ENCODE measurements at places on chromosomes 16 and 17. TPM values are rescaled to one million over a fixed set of nuclear protein-coding genes. Genes with fewer than 3 reads are reported as not detected.

The PLLP gene
- total RNA-seq, result 3.9 TPM

The RNF43 gene
- 3.1 TPM for total RNA-seq

The CRK gene
- 60.6 TPM for total RNA-seq

The CXCL16 gene
- 30.7 TPM for total RNA-seq

The PRSS22 gene
- 3.2 TPM for total RNA-seq

The ACSM5 gene
- 0.92 TPM for total RNA-seq

The RAB40B gene
- total RNA-seq, result 23.7 TPM

The NPIPA3 gene
- 4.8 TPM for total RNA-seq

GRCh38 chr16:57801098-57801808, 1.0 kb downstream of the KIFC3 start:
- no peaks in the 10 kb centered on the region for H3K36me3 ChIP-seq
- DNase-seq, result no peak
- H3K4me1 ChIP-seq, result peaks cover 11% of the 10 kb centered on the region
- H3K4me3 ChIP-seq, result peak overlapping the region; percentile 47
- H3K27me3 ChIP-seq, result no peaks in the 10 kb centered on the region

DNA sequence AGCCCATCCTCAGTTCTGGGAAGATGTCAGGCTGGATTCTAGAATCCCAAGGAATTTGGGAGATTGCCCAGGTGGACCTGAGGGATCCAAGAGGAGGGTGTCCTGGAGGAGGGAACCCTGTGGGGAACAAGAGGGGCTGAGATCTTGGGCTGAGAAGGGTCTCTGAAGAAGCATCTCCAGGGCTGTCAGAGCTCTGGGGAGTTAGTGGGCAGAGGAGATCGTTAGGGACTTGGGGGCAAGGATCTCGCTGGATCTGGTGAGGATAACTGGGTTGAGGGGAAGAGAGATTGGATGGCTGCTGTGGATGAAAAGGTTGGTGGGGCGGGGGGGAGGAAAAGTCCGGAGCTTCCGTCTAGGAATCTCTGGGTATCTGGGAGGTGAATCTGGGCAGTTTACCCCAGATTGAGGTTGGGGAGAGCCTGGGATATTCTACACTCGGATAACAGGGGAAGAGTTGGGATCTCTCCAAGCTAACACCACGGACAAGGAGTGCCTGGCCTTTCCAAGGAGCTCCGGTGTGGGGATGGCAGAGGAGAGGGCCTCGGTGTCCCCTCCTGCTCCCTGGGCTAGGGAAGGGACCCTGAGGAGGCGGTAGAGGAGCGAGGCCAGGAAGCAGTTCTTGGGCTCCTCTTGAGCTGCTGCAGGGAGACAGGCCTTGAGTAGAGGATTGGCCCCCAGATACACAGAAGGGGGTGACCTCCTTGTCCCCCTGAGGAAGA, 1.7 kb downstream of the FBXL19 start:
- H3K4me3 ChIP-seq, result no peak overlapping the region
- H3K36me3 ChIP-seq, result no peaks in the 10 kb centered on the region
- H3K27me3 ChIP-seq, result no peaks in the 10 kb centered on the region
- peak; percentile 38 for DNase-seq
- H3K27ac ChIP-seq, result no peak overlapping the region

DNA sequence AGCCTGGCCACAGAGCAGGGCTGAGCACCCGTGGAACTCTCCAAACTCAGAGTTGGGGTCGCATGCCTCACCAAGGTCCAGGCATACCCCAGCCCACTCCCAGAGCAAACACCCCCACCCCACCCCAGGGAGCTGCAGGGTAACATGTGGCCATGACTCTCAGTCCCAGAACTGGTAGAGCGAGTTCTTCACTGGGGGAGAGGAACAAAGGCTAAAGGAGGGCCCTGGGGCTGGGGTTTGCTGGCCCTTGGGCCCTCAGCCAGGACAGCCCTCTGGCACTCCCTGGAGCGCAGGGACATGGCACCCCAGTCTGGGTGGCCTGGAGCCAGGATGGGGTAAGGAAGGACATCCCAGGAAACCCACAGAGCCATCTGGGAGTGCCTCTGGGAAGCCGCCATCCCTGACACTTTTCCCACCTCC, 4.2 kb downstream of the HID1 start:
- no peak for DNase-seq
- no peaks in the 10 kb centered on the region for H3K27me3 ChIP-seq
- peaks cover 7% of the 10 kb centered on the region for H3K4me1 ChIP-seq
- no peaks in the 10 kb centered on the region for H3K36me3 ChIP-seq
- H3K4me3 ChIP-seq, result no peak overlapping the region
- H3K27ac ChIP-seq, result no peak overlapping the region

DNA sequence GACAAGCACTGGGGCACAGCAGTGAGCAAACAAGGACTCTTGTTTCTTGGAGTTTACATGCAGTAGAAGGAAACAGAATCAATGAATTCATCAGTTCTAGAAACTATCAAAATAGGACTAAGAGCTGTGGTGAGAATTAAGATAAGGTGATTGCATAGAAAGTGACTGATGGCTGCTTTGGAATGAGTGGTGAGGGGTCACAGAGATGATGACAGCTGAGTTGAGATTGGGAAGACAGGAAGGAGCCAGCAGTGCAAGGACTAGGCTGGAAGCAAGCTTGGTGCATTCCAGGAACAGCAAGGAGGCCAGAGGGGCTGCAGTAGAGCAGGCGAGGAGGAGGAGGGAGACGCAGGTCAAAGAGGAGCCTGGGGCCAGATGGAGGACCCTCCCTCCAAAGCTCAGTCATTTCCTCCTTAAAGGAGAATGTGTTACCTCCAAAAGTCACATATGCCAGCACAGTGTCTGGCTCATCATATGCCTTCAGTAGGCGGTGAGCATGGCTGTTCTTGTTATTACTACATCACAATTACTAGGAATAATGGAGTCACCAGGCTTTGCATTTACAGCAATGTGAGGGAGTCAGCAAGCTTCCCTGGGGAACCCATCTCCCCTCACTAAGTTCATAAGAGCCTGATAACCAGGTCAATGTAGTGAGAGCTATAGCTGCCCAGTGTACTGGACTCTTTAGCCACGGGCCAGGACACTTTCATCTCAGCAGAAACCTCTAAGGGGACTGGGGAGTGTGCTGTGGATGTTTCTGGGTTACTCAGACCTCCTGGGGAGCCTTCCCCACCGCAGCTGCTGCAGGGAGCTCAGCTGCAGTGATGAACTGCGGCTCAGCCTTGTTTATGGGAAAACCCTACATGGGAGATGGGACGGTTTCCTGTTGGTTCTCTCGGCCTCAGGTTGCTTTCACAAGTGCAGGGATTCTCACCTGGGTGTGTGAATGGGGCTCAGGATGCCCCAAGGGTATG, 157.2 kb downstream of the SEC14L1 start:
- no peaks in the 10 kb centered on the region for H3K36me3 ChIP-seq
- no peaks in the 10 kb centered on the region for H3K27me3 ChIP-seq
- no peak overlapping the region for H3K4me3 ChIP-seq
- H3K27ac ChIP-seq, result no peak overlapping the region

- peaks cover 6% of the 10 kb centered on the region for H3K4me1 ChIP-seq
- no peak overlapping the region for H3K27ac ChIP-seq
- DNase-seq, result no peak
- no peaks in the 10 kb centered on the region for H3K27me3 ChIP-seq
Observed at GRCh38 chr16:89122322-89122851, 28.7 kb downstream of the ACSF3 start.

DNA sequence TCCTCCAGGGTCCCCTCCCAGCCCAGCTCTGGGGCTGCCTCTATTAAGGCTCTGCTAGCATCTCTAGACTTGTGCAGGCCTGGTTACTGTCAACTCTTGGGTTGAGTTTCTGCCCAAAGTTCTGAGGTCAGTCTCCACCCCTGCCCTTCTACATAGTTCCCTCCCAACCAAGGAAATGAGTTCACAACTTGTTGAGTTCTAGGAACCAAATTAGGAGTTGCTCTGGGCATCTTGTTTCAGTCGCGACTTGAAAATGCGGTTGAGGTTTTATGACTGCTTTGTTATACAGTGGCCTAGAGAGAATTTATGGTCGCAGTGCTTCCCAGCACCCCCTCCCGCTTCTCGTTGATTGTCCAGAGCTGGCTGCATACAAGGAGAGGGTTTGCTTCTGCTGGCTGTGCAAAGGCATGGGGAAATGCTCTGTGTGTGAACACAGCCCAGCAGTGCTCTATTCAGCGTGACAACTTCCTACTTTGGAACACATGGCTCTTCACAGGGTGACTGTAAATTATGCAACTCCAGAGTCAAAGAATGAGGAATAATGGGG, 20.2 kb downstream of the GNAO1 start:
- no peak overlapping the region for H3K4me3 ChIP-seq
- H3K36me3 ChIP-seq, result no peaks in the 10 kb centered on the region
- no peaks in the 10 kb centered on the region for H3K27me3 ChIP-seq
- no peak for DNase-seq
- H3K4me1 ChIP-seq, result no peaks in the 10 kb centered on the region

GRCh38 chr17:50956750-50957523, 90.8 kb upstream of the TOB1 start:
- H3K4me3 ChIP-seq, result no peak overlapping the region
- DNase-seq, result peak; percentile 74
- no peaks in the 10 kb centered on the region for H3K27me3 ChIP-seq
- no peak overlapping the region for H3K27ac ChIP-seq
- H3K36me3 ChIP-seq, result no peaks in the 10 kb centered on the region

- DNase-seq, result no peak
- H3K27ac ChIP-seq, result no peak overlapping the region
- peaks cover 26% of the 10 kb centered on the region for H3K4me1 ChIP-seq
- peak overlapping the region; percentile 67 for H3K4me3 ChIP-seq
- no peaks in the 10 kb centered on the region for H3K36me3 ChIP-seq
Observed at GRCh38 chr16:8961811-8962390, 1.8 kb downstream of the USP7 start.

DNA sequence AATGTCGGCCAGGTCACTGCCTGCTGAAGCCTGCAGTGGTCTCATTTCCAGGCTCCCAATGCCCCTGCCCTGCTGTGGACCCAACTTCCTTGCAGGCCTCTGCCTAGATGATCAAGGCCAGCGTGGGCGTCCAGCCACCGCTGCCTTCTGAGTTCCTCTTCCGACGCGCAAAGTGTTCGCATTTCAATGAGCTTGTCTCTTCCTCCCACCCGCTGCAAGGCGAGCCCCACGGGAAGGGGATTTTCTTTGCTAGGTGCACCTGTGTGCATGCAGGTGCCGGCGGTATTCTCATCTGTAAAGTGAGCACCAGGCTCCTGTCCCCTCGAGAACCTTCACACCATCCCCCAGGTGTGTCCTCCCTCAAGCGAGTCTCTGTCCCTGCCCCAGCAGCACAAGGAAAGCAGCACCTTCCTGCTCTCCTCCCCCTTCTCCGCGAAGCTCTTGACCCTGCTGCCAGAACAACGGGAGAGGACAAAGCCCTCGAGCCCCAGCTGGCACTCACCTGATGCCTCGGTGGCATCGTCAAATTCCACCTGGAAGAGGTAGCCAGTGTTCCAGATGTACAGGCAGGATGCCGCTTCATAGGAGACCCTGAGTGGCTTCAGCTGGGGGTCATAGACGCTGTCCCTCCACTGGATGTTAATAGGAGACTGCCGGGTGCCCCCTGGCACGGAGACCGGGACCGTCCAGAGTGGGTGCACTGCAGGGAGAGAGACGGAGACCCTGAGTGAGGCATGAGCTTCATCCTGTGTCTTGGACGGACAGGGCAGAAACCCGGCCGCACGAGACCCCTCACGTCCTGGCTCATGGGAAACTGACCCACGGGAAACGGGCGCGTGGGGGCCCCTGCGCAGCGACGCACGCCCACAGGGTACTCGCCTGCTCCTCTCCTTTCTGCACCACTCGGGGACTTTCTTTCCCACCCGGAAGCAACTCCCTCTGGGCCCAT, 9.8 kb downstream of the CA5A start:
- peak; percentile 17 for DNase-seq
- no peaks in the 10 kb centered on the region for H3K36me3 ChIP-seq
- no peaks in the 10 kb centered on the region for H3K27me3 ChIP-seq
- peaks cover 2% of the 10 kb centered on the region for H3K4me1 ChIP-seq

GRCh38 chr16:84548508-84548907, 44.0 kb upstream of the MEAK7 start:
- H3K4me1 ChIP-seq, result no peaks in the 10 kb centered on the region
- H3K27me3 ChIP-seq, result no peaks in the 10 kb centered on the region
- H3K27ac ChIP-seq, result no peak overlapping the region
- H3K4me3 ChIP-seq, result no peak overlapping the region
- H3K36me3 ChIP-seq, result no peaks in the 10 kb centered on the region
- DNase-seq, result no peak

GRCh38 chr16:53805113-53805512, 101.2 kb downstream of the FTO start:
- no peaks in the 10 kb centered on the region for H3K4me1 ChIP-seq
- DNase-seq, result no peak
- no peaks in the 10 kb centered on the region for H3K27me3 ChIP-seq
- H3K27ac ChIP-seq, result no peak overlapping the region
- H3K4me3 ChIP-seq, result no peak overlapping the region

- peak overlapping the region; percentile 43 for H3K27ac ChIP-seq
- no peaks in the 10 kb centered on the region for H3K27me3 ChIP-seq
- no peaks in the 10 kb centered on the region for H3K36me3 ChIP-seq
- peak; percentile 77 for DNase-seq
- H3K4me3 ChIP-seq, result peak overlapping the region; percentile 94
Observed at GRCh38 chr17:57085448-57086068, 512 bp downstream of the AKAP1 start.

DNA sequence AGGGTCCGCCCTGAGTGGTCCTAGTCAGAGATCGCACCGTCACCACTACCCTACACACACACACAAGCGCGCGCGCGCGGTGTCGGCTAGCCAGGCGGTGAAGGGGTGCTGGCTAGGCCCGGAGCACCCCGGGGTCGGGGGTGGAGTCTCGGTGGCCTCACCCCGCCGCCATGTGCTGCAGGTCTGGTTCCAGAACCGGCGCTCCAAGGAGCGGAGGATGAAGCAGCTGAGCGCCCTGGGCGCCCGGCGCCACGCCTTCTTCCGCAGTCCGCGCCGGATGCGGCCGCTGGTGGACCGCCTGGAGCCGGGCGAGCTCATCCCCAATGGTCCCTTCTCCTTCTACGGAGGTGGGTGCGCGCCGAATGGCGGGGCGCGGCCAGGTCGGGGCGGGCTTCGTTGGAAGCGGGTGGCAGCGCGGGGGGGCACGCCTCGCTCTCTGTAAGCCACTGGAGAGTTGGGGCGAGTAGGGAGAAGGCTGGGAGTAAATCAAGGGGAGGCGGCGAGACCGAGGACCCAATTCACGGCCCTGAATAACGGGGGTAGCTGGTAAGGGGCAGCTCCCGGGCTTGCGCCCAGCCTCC, 4.8 kb downstream of the LHX1 start:
- DNase-seq, result no peak
- H3K4me1 ChIP-seq, result peaks cover 5% of the 10 kb centered on the region
- H3K27me3 ChIP-seq, result peaks cover 20% of the 10 kb centered on the region
- H3K27ac ChIP-seq, result no peak overlapping the region

GRCh38 chr17:9044772-9045463, 23.6 kb downstream of the NTN1 start:
- H3K27me3 ChIP-seq, result no peaks in the 10 kb centered on the region
- no peaks in the 10 kb centered on the region for H3K36me3 ChIP-seq
- no peaks in the 10 kb centered on the region for H3K4me1 ChIP-seq
- H3K27ac ChIP-seq, result no peak overlapping the region

GRCh38 chr16:6684076-6684673, 648.5 kb upstream of the RBFOX1 start:
- no peak overlapping the region for H3K27ac ChIP-seq
- H3K4me3 ChIP-seq, result no peak overlapping the region
- H3K36me3 ChIP-seq, result no peaks in the 10 kb centered on the region
- DNase-seq, result no peak

- H3K27ac ChIP-seq, result no peak overlapping the region
- no peaks in the 10 kb centered on the region for H3K4me1 ChIP-seq
- H3K4me3 ChIP-seq, result no peak overlapping the region
- no peaks in the 10 kb centered on the region for H3K27me3 ChIP-seq
Observed at GRCh38 chr16:6447021-6447790, 885.4 kb upstream of the RBFOX1 start.
